ENCODE measurements at places on chromosomes 4 and X.

DNA sequence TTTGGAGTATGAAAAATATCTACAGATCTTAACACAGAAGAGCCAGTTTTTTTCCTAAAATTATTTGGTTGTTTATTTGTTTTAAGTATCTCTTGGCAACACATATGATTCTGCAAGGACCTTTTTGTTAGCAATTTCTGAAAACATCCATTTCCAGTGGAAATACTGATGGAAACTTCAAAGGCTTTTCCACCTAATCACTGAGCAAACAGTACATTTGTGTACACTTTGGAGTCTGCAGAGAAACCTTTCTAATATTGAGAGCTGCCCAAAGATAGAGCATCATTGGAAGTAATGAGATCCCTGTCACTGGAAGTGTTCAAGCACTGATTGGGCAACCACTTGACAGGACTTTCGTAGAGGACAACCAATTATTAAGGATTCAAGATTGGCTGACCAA, 69.7 kb upstream of the TFDP3 start:
- DNase-seq = no peak

- DNase-seq = no peak
Observed at GRCh38 chrX:13158911-13159310, 114.5 kb upstream of the FAM9C start.

- no peak for DNase-seq
Observed at GRCh38 chr4:144547678-144548298, 98.2 kb upstream of the HHIP start.

GRCh38 chrX:37986893-37987292, 19.5 kb upstream of the SYTL5 start:
- no peak for DNase-seq

DNA sequence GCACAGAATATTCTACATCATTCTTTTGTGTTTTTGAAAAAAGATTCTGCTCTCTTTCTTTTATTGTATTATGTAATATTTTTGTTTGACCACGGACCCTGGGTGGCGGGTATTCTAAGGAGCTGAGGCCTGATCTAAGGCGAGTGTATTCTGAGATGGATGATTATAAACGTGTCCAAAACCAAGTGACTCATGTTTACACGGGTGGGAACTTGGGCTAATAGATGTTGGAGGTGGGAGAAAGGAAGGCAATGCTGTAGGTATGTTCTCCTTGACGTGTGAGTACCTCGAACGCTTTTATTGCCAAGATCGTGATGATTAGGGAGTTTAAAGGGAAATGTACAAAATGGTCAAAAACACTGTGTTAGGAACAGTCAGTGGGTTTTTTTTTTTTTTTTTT, 188.9 kb upstream of the FAT1 start:
- DNase-seq = no peak

DNA sequence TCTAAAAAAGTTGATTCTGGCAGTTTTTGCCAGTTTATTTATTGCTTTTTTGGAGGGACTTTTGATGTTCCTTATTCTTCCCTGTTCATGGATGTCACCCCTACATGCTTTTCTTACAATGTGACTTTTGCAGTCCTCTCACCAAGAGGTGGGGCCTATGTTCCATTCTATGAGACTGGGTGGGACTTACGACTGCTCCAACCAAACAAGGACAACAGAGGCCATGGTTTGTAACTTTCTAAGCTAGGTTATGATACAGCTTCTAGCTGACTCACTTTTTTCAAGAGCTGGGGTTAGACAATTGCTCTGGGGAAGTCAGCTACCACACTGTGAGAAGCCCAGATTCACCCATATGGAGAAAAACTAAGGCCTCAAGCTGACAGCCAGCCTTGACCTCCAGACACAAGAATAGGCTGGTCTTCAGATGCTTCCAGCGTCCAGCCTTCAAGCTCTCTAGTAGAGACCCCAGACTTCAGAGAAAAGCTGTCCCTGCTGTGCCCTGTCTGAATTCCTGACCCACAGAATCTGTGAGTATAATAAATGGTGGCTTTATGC, 39.5 kb downstream of the ENOPH1 start:
- DNase-seq = no peak

DNA sequence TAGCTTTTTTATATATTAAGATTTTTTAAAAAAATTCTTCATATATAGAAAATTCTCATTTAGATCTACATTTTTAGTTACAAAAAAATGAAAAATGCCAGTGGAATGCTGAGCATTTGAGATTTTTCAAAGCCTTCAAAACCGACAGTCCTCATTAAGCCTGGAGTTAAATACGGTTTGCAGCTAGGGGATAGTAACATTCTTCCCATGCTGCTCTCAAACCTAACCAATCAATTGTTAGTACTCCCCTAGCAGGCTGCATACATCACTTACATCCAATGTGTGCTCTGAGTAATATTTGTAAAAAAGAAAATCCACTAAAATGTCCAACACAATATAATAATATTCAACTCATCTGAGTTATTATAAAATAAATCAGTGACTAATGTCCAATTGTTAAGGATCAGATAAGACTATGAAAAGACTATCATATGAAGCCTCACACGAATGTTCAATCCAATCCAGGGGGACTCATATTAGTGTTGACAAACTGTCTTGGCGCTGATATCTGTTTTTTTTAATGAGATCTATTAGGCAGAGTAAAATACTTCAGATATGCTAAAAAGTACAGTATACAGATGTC, 227.6 kb upstream of the MAB21L2 start:
- no peak for DNase-seq

- no peak for DNase-seq
Observed at GRCh38 chr4:127309369-127310102, 323.2 kb upstream of the INTU start.

DNA sequence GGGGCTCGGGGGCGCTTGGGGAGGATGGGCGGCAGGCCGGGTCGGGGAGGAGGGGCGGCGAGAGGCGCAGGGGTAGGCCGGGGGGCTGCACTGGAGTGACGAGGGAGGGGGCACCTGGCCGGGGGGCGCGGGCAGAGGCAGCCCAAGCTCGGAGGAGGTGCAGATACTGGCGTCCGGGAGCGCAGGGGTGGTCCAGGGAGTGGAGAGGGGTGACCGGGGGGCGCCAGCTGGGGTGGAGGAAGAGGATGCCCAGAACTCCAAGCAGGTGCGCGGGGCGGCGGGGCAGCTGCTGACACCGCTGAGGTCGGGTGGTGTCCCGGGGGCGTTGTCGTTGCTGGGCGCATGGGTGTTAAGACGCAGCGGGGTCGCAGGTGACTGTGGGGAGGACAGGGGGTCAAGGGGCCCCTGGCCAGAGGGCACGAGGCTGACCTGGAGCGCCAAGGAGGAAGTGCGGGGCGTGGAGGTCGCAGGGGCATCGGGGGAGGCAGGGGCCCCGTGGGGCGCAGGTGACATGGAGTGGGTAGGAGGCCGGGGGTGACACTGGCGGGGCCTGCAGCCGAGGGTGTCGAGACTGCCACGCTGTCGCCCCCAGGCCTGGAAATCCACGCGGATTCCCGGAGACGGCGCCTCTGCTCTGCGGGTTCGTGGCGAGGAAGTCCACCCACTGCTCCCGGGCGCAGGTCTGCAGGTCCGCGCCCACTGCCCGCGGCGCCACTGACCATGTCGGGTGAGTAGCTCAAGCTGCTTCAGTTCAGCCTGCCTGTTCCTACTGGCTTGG, 928 bp downstream of the GYG2 start:
- DNase-seq = no peak

- no peak for DNase-seq
Observed at GRCh38 chr4:116150152-116150551, 935.2 kb downstream of the TRAM1L1 start.

DNA sequence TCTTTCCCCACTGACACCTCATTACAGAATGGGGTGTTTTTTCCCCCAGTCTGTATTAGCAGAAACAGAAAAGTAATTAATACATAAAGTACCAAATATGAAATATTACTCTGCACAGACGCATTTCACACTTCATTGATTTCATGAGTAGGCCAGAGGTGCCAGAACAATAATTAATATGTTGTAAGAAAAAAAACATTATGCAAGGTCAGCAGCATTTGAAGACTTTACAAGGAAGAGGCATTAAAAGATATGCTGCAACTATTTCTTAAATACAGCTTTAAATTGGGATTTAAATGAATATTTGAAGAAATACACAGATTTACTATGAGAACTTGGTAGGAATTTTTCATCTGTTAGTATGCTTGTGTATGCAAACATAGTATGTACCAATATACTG, 37.7 kb downstream of the NAA11 start:
- no peak for DNase-seq

- no peak for DNase-seq
Observed at GRCh38 chr4:164293203-164293602, 460.7 kb upstream of the SMIM31 start.

- no peak for DNase-seq
Observed at GRCh38 chr4:173374588-173374987, 3.8 kb downstream of the SAP30 start.

DNA sequence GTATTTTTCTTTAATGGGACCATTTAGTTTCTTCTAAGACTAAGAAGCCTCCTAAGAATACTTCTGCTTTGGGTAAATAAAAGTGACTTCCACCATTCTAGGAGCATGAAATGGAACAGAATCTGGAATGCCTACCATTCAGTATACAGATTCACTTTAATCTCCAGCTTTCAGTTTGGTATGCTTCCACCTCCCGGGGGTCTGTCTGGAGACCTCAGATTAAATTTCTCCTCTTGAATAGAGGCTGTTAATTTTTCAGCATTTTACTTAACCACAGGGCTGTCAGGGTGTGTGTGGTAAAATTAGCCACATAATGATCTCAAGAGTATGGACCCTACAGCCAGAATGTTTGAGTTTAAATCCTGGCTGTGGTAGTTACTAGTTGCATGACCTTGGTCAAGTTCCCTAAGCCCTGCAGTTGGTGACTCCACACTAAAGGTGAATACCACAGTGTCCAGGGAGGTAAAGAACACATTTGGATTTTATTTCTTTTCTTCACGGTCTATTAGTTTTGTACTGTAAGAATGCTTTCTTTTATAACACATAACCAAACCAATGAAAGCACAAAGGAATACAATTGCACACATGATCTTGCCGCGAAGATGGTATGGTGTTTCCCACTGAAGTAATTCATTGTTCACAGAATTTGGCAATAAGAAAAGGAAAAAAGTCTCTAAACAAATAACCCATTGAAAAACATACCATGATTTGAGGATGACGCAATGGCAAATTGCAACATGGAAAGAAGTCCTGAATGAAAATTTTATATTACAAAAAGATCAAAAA, 37.3 kb upstream of the TRIM2 start:
- no peak for DNase-seq

DNA sequence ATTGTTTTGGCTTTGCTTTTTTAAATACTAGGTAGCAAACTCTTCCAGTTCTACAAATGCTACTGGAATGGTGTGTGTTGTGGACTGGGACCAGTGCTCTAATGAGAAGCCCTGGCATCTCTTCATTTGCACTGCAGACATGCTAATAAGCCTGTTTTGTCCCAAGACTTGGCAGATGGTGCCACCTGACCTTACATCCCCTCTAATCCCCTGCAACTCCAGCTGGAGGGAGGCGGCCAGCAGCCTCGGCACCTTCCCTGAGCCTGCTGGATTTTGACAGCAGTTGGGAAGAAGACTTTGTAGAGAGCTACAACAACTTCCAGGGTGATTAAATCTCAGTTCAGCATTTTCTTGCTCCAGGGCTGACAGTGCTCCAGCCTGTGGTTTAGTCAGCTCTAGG, 200.0 kb downstream of the DCLK2 start:
- no peak for DNase-seq

GRCh38 chr4:76449833-76450232, 14.8 kb downstream of the SHROOM3 start:
- DNase-seq = no peak

DNA sequence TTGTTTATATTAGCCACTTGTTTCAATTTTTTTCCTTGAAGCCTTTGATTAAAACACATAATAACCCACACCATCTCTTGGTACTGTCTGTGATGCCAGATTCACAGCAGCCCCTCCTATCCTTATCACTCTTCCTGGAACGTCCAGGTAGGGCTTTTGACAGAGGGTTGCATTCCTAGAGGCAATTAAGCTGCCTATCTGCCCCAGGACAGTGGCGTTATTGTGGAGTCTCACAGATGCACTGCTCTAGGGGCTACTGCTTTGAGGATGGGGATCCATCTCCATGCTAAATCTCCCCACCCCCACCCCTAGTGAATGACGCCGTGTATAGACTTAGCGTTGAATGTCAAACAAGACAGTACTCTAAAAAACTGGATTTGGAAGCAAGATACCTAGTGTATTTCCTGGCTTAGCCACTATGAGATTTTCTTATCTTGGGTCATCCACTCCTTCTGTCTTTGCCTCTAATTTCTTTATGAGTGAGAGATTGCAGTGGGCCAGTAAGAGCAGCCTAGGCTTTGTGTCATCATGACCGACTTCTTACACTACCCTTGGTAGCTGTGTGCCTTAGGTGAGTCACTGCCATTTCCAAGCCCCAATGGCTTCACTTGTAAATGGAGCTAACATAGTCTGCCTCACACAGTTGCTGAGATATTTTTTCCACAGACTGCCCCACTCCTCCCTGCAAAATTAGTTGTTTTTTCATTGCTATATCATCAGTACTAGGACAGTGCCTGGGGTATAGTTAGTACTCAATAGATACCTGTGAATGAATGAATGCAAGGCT, 90.9 kb downstream of the EGF start:
- no peak for DNase-seq

DNA sequence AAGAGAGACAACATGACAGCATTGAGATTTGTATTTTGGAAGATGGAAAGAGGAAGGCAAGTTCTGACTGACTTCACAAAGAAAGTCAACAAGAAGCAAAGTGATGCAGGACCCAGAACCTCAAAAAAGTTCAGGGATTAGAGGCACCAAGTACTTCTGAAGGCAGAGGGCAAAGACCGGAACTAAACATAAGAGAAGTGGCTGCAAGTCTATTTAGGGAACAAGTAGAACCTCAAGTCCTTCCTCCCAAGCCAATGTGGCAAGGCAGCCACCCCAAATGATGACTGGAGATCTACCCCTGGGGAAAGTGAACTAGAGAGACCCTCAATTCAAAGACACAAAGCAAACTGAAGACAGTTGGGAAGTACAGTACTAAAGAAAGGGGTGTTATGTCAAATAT, 46.6 kb downstream of the SLC39A8 start:
- no peak for DNase-seq

DNA sequence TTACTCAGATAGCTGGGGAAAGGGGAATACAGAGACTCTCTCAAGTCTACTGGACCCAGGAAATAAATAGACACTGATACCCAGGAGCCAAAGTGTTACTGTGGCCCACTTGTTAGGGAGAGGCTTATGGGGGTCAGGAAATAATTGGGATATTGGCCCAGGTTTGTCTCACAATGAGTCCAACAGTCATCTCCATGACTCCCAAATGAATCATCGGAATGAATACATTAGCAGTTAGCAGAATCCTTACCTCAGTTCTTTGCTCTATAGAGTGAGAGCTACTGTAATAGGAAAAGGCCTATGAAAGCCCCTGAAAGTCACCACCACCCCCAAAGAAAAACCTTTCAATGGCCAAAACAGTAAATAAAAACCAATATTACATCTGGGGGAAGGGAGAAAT, 42.4 kb upstream of the ARHGEF6 start:
- DNase-seq = no peak
